ENCODE measurements at places on chromosomes 13 and 19.

DNA sequence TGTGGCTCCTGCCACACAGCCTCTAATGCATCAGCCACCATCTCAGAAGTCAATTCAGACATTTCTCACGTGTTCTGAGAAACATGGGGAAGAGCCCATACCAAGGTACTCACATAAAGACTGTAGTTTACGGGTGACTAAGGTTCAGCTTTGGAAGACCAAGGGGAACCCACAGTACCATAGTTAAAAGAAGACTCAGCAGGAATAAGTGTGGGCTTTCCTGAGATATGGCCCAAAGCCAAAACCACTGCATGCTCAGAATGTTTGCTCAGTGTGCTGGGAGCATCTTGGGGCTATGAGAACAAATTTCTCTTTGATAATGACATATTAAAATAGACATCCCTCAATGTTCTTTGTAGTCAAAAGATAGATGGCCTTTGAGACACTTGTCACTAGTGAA is 283.8 kb downstream of the DCT start:
- DNase-seq: no peak

- no peak for DNase-seq
These were observed 53.6 kb downstream of the FAM216B start for GRCh38 chr13:42834946-42835345.

DNA sequence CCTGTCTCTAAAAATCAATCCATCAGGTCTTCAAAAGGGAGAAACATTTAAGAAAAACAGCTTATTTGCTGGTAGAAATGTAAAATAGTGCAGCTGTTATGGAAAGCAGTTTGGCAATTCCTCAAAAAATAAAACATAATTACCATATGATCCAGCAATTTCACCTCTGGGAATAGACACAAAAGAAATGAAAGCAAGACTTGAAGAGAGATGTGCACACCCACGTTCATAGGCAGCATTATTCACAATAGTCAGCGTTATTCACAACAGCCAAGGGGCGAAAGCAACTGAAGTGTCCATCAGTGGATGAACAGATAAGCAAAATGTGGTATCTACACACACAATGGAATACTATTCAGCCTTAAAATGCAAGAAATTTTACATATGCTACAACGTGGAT is 45.1 kb upstream of the DOCK9 start:
- no peak for DNase-seq

DNA sequence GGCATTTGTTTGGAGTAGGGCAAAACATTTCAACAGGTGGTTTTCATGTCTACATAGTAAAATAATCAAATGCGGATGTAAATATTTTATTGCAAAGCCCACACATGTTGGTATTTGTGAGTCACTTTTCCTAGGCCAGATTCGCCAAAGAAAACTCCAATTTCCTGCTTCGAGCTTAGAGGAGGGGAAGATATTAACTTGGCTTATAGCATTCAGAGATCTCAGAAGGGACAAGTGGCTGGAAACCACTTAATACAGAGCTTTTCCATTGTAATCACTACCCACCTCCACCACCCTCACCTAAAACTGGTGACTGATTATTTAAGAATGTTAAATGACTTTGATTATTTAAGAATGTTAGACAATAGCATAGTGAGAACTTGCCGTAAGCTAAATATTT is 530.6 kb upstream of the SPRY2 start:
- DNase-seq: no peak

DNA sequence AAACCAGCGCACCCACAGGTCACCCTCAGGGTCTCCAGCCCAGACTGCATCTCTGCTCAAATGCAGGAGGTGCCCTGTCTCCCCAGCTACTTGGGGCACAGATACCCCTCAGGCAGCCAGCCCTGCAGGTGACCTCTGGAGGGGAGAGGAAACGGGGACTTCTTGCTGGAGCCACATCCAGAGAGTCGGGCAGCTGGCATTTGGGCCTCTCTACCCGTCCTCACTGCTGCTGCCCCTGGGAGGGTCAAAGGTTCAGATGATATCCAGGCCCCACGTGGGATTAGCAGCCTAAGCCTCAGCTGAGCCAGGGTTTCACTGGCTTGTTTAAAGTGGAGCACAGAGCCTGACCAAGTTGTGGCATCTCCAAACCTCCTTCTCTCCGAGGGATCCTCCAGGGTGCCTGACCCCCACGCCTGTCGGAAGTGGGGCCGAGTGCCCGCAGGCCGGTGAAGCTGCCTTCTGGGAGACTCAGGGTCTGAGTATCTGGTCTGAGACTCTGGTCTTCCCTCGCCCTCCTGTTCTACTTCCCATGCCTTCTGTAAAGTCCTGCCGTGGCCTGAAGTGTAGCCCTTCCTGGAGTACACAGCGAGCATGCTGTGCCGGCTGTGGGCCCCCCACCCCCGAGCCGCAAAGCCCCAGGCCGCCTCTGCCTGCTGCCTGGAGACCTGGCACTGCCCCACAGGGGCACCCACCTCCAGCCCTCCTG is 2.1 kb downstream of the RASA3 start:
- no peak for DNase-seq

GRCh38 chr13:43307221-43307920 is 284.0 kb downstream of the DNAJC15 start:
- DNase-seq: no peak

- DNase-seq: peak; percentile 28
These were observed 9.6 kb upstream of the CYSLTR2 start for GRCh38 chr13:48644141-48644540.

GRCh38 chr19:35908010-35908441 is at the start of gene TYROBP:
Gene TYROBP (minus strand): TSS chr19:35908295. CDS start chr19:35908228, 67 bp downstream.
- no peak for DNase-seq

DNA sequence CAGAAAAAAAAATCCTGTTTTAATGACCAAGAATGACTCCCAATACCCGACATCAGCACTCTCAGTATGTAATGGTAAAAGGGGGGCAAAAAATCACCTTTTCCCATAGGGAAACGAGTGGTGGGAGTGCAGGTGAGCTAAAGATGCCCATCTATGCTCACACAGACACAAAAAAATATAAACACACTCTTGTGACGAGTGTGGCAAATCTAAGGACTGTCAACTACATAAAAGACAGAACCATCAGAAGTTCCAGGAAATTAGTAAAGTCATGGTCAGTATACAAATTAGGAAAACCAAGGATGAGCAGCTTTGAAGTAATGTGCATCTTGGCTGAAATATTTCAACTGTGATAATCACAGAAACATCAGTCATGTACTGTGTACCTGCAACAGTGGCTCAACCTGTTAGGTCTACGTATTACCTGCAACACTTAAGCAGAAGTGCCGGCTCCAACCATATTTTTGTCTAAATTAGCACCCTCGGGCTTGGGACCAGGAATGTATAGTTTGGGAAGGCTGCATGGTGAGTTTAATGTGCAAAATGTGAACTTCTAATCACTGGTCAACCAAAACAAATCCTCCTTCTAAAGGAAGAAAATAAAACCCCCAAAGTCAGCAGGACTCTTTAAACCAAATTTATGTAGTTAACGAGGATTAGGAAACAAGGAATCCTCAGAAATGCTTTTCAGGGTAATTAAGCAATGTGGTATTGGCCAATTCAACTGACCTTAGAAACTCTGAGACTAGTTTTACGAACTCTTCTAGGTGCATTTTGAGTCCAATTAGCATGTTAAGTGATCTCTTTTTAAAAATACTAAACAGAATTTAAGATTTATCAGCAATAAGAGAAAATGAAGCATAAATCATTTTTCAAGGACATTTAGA is 24.3 kb downstream of the ANKRD10 start:
- no peak for DNase-seq

- DNase-seq: peak; percentile 44
These were observed 54.3 kb downstream of the SLAIN1 start for GRCh38 chr13:77751513-77752456.

- DNase-seq: no peak
These were observed 17.4 kb upstream of the POMP start for GRCh38 chr13:28641600-28641926.

GRCh38 chr13:99778500-99778899 is 193.1 kb downstream of the ZIC5 start:
- no peak for DNase-seq

- no peak for DNase-seq
These were observed 10.0 kb upstream of the CABP5 start for GRCh38 chr19:48053856-48054255.

DNA sequence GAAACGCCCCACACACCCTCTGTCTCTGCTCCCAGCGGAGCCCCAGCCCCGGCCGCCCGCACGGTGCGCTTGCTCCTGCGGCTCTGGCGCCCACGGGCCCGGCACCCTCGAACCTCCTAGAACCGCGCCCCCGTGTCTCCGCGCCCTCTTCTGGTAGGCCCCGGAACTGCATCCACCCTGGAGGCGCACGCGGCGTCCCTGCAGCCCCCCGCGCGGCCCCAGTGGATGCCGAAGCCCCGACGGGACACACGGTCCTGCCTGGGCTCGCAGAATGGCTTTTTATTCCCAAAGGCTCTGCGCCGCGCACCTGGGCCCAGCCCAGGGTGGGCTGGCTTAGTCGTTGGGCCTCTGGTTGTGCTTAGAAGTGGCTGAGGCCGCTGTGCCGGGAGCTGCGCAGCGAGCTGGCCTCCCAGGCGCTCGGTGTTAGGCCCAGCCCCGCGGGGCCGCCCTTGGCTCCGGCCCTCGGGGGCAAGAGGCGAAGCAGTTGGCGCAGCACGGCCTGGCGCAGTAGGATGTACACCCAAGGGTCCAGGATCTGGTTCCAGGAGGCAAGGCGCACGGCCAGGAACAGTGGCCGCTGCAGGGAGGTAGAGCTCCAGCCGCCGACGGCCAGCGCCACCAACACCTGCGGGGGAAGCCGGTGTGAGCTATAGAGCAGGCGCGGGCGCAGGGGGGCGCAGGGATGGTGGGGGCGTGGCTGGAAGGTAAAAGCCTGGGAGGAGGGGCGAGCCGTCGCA is 2.8 kb downstream of the PTGER1 start:
- DNase-seq: peak; percentile 85

DNA sequence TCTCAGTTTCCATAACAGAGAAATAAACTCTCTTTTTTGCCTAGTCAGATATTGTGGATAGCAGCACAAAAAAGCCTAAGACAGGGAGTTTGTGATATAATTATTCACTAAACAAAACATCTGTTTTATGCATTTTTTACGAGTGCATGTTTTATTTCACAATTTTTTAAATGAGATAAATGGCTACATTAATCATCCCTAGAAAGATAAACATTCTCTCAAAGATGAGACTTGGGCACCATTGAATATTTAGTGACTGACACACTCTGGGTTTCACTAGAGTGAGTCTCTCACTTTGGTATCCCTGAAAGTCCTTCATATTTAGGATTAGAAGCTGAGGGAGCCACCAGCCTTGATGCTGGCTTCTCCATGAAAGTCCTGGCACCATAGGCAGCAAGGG is 74.3 kb upstream of the LRCH1 start:
- DNase-seq: no peak

- DNase-seq: no peak
These were observed 9.2 kb downstream of the GJA3 start for GRCh38 chr13:20151612-20152011.

- no peak for DNase-seq
These were observed 766.4 kb upstream of the KLHL1 start for GRCh38 chr13:70874636-70875035.

- no peak for DNase-seq
These were observed 140.2 kb upstream of the PCDH17 start for GRCh38 chr13:57491318-57491717.

GRCh38 chr13:109118521-109118920 is 489.1 kb downstream of the MYO16 start:
- no peak for DNase-seq

DNA sequence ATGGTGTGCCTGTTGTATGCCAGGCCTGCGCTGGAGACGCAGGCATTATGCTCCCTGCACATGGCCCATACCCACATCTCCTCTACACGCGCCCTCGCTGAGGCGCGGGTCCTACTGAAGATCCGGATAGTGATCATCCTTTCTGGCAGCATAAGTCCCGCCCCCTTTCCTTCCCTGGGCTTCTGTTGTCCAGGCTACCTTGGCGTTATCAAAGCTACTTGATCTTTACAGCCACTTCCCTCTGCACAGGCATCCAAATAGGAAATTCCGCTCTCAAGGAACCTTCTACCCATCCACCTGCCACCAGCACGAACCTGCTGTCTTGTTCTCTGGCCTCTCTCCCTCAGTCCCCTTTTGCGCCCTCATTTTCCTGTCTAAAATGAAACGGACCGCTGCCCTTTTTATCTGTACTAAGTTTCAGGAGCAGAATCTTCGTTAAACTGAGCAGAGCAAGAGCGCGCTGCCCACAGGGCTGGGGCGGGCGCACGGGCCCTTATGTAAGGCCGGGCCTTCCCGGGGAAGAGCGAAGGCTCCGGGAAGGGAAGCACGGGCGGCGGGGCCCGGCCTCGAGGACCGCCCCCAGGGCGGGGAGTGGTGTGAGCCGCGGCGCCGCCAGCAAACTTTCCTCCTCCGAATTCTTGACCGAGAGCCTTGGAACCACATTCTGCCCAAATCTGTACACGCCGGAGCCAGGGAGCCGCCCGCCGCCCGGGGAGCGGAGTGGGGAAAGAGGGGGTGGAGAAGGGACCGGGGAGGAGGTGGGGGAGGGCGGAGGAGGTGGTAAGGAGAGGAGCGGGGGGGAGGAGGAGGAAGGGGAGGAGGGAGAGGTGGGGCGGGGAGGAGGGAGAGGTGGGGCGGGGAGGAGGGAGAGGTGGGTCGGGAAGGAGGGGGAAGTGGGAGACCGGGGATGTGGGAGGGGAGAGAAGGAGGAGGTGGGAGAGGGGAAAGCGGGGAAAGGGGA is 920 bp upstream of the UBE2L5 start:
- peak; percentile 63 for DNase-seq

DNA sequence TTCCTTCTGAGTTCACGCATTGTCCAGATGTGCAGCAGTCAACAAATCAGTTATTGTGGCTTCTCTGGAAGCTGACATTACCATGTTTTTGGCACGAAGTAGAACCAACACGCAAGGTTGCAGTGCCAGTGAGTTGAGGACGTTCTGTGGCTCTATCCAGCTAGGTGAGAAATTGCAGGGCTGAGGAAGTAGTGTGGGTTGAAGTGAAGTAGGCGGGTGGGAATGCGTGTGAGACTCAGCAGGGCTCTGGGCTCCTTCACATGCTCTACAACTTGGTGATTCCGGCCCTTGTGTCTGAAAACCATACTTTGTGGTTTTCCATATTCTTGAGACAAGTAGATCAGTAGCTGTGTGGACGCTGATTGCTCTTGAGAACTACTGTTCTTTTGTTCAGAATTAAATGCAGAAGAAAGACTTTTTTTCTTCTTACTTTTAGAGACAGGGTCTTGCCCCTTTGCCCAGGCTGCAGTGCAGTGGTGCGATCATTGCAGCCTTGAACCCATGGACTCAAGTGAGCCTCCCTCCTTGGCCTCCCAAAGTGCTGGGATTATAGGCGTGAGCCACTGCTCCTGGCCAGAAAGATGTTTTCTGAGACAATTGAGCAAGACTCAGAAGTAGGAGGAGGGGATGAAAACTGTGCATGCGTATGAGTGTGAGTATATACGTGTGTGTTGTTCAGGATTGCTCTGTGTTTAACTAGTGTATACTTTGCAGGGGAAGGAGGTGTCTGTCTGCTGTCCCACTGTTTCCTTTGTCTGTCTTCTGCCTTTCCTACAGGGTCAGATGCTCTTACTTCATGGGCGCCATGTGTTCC is 46.2 kb downstream of the GATAD2A start:
- no peak for DNase-seq

Measured in BE2C (cell line).